ENCODE measurements at places on chromosomes 5 and 9.

- DNase-seq, result no peak
These were observed 30.6 kb upstream of the IL6ST start for GRCh38 chr5:56025151-56025885.

DNA sequence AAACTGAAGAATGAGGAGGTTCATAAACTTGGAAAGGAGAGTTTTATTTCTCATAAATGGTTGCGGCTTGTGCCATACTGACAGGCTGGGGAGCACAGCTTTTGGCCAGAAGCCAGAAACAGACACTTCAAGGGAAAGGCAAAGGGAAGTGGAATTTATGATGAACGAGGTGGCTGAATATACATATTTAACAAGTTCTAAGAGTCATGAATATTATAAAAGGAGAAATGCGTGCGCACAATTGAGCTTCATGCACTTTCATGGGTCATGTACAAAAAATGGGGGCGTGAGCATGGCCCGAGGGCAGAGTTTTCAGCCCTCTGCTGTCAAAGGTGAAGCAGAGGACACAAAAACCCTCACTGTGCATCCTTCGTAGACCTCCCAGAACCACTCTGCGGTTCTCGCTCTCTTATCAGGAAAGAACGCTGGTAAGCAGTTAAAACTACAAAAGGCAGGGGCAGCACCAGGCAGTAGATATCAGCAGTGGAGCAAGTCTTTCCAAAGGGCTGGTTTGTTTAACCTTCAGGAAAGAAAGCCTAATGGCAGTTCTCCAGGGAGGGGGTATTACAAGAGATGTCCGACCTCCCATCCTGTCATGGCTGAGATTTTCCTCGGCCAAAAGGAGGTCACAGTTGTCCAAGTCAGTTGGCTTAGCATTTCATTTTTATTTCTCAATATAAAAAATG, 29.0 kb downstream of the AUH start:
- DNase-seq, result no peak

DNA sequence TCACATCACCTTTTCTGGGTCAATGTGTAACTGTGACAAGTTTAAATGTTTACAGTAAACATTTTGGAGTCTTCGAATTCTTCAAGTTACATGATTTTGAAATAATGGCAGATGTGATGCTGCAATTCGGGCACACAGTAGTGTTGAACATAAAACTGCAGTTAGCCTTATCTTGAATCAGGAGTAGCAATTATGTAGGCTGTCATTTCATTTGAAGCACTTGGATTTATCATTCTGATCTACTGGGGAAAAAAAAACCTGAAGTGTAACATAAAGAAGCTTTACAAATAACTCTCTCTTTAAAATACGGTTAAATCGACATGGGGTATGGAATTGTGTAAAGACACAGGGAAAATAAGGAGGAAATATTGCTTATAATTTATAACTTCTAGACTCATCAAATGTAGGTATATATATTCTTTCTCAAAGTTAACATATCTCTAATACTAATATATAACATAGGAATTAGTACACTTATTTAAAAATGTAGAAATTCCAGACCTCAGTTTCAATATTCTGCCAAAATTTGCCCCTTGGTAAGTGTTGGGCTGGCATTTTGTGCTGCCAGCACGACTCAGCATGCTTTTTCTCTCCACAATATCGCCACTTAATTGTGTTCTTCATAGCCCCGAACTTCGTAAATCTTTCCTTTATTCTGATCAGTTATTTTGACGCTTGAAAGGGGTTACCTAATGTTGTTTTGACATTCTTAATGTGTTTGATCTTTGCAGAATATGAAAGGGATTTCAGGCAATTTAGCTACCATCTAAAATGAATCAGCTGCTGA, 226.7 kb downstream of the PRR16 start:
- no peak for DNase-seq

DNA sequence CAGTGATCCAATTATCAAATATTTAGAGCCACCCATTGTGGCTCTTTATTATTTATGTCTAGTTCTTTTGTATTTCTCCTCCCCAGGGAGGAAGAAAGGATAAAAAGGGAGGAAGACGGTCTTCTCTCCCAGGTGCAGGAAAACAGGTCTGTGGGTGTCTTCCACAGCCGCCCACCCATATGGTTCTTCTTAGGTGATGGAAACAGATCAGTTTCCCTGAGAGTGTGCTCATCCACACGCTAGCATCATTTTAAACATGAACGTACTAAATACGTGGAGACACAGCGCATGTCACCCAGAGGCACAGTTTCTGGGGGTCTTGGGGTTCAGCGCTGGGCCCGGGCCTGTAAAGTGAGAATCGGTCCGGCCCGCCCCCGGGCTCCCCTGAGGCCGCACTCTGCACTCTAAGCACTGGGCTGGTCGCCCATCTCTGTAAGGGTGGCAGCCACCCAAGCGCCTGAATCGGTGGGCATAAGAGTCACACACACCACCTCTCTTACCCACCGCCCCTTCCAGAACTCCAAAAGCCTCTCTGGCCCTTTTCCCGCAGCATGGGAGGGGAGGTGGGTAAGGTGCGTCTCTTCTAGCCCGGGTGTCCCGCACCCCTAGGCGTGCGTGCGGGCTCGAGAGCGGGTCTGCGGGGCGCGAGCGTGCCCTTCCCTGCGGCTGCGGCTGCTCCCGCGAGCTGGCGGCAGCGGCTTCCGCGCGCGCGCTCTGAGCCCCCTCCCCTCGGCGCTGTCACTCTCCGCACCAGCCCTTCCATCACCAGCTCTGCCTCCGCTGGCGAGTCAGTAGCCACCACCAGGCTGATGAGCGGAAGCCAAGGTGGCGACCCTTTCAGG, 1.3 kb downstream of the PTCH1 start:
- DNase-seq, result no peak

GRCh38 chr9:81832571-81833285, 95.5 kb upstream of the SPATA31D4 start:
- DNase-seq, result no peak

GRCh38 chr9:108093773-108094675, 604.5 kb upstream of the KLF4 start:
- no peak for DNase-seq

DNA sequence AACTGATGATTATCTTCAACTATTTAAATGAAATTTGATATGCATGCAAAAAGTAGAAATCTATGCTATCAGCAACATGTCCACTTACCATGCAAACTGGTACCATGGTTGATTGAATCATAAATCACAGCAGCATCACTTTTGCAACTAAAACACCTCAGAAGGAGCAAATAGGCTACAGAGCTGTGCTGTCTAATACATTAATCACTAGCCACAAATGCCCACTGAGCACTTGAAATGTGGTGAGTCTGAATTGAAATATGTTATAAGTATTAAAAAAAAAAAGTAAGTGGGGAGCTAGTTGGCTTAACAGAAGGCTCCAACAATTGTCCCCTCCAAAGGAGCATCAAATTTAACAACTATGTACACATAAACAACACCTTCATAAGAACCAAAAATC, 112.5 kb downstream of the FAM114A2 start:
- no peak for DNase-seq

DNA sequence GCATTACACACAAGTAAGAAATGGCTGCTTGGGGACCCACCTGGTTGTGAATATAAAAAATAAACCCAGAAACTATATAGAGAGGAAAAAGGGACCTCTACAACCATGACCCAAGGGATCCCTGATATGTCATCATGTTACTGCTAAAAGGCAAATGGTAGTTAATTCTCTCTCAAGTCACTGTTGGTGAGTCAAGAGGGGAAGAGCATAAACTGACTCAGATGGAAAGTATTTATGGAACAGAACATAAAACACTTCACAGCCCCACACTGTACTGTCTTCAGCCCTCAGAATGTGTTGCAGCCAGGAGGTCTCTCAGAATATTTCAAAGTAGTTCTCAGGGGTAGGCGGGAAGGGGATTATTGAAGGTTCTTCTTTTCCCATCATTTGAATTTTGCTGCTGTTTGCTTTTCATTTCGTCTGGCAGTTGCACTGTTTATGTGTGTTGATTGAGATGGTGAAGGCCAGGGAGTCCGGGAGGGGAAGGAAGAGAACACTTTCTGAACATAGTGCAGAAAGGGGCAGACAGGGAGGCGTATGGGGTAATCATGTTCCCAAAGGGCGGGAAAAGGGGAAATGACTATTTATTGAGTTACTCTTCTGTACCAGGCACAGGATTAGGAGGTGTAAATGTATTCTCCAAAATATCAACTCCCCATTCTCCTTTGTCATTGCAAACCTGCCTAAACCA, 85.5 kb downstream of the TEK start:
- peak; percentile 7 for DNase-seq

GRCh38 chr9:21070906-21071305, 6.8 kb downstream of the IFNB1 start:
- no peak for DNase-seq

GRCh38 chr9:34379334-34380033, 2.8 kb upstream of the MYORG start:
- DNase-seq, result peak; percentile 90

- DNase-seq, result no peak
These were observed 1.4 kb downstream of the MZB1 start for GRCh38 chr5:139388198-139388821.

GRCh38 chr5:113384782-113385285, 50.0 kb downstream of the TSSK1B start:
- DNase-seq, result no peak

GRCh38 chr5:131305906-131306305, 42.1 kb downstream of the CDC42SE2 start:
- no peak for DNase-seq

GRCh38 chr5:174311121-174311520, 265.6 kb downstream of the NSG2 start:
- DNase-seq, result no peak

DNA sequence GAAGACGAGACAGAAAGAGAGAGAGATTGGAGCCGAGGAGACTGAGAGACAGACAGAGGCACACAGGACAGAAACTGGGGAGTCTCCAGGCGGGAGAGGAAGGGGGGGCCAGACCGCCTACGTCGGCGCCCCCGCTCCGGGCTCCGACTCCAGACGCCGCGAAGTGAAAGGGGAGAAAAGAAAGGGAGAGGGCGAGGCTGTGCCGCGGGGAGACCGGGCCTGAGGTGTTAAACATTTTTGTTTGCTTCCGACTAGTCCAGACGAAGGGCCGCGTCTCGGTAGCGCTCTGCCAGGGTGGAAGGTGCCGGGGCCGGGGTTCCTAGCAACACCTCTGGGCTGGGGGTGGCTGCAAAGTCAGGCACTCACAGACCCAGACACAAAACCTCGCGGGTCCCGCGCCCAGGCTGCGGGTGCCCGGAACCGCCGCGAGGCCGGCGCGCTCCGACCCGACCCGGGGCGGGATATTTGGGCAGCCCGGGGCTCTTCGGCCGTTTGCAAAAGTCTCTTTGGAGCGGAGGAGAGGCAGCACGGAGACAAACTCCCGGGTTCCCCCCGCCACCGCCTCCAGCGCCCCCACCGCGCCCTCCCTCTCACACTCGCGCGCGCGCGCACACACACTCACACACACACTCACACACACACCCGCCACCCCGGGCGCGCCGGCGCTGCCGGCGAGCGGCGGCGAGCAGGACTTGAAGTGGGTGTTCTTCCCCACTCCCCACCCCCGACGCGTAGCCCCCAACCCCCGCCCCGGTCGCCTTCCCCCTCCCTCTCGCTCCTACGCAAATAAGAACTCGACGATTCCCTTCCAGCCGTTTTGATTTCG, 626 bp upstream of the FST start:
- DNase-seq, result peak; percentile 81

DNA sequence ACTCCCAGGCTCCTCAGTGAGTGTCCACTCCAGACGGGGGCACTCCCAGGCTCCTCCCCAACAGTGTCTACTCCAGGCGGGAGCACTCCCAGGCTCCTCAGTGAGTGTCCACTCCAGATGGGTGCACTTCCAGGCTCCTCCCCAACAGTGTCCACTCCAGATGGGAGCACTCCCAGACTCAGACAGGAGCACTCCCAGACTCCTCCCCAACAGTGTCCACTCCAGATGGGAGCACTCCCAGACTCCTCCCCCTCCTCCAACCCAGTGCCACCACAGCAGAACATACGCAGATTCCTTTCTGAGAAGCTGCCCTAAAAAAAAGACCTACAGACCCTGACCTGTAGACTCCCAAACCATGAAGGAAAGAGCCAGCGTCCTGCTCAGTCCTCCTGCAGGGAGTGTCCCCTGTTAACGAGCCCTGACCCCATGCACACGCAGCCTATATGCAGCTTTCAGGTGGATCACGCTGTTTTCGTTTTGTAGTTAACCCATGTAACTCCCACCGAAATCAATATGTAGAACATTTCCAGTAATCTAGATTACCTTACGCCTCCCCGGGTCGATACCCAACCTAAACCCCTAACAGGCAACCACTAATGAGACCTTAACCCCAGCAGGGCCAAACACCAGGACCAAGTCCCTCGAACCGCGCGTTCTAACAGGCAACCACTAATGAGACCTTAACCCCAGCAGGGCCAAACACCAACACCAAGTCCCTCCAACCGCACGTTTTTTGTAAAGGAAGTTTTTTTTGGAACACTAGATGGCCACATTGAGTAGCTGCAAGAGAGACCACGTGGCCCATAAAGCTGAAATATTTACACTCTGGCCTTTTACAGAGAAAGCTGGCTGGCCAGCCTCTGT, 15.7 kb downstream of the PNPLA7 start:
- DNase-seq, result no peak

All from muscle of arm (tissue), 14 donors.